Kidney tubule cell (primary cell): ENCODE measurements at places on chromosomes 1 and 21.
A peak's percentile ranks its signal among the peaks of the same experiment; 100 is the strongest.

DNA sequence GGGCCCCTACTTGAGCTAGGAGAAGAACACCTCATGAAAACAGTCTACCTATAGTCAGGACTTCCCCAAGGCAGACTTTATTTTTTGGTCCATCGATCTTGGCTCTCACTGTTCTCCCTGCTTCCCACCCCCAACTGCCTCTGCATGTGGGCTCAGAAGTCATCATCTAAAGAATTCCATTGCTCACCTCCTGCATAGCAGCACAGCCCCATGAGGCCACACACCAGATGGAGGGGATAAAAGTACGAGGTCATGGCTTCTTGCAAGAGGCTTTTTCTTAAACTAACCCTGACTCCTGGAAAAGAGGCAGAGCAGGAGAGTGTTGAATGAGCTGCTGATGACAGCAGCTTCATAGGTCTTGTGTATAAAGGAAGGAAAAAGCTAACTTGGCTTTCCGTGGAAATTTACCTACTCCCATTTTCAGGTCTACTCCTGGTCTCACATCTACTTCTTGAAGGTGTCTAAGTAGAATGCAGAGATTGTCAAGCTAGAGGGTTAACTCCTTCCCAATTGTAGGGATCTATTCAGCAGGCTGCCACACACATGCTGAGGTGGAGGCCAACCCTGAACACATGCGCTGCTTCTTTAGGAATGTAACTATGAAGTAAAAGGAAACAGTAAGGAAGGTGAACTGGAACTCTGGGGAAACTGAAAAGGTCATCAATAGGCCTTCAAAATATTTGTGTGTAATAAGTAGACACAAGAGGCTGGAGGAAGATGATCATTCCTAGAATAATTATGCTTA, 18.7 kb downstream of the WNT2B start:
- DNase-seq: peak; percentile 92

DNA sequence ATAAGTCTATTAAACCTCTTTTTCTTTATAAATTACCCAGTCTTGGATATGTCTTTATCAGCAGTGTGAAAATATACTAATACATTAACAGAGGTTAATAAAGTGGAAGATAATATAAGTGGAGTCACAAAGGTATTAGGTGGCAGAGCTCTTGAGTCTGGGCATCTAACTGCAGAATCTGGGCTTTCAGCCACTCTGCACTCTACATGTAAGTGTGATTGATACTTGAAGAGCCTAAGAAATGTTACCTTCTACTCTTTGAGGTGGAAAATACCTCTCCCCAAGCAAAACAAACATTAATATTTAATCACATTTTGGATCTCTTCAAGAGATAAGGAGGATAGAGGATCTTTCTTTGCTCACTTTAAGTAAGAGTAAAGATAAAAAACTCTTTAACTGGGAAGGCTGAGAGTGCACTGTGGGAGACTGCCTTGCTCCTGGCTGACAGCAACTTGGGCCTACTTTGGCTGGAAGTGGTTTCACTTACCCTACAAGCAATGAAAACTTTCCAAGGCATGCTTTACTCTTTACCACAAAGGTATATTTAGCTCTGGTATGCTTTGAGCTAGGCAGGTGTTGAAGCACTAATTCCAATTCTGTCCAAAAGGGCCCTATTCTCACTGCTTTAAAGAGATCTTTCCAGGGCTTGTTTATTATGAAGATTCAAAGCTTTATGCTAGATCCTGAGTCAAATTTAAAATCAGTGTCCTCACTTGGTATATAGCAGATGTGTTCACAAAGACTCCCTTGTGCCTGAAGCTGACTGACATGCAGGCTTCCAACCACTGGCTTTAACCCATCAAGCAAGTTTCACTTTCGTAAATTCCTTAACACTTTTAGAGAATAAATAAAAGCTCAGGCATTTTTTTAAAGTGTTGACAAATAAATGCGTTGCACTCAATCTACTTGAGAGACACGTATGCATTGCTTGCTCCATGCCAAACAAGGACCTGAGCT, 245.3 kb upstream of the ZP4 start:
- DNase-seq: no peak

- peak; percentile 59 for DNase-seq
Observed at GRCh38 chr1:65209005-65209885, 61.2 kb downstream of the AK4 start.

DNA sequence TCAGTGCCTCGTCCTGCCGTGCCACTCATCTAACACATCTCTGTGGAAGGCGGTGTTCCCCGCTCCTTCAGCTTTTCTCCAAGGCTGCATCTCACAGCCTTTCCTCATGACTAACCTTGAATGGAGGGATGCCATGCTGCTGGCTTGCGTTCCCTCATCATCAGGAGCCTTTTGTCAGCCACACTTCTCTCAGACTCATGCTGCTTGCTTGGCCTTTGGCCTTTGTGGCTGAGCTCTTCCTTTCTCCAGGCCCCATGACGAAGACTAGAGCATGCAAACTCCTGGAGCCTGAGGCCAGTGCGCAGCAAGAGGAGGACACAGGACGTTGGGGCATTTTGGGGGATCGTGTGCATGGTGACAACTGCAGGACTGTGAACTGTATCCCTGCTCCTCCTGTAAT, 70.8 kb downstream of the SYT2 start:
- DNase-seq: no peak

- DNase-seq: no peak
Observed at GRCh38 chr1:10640843-10641553, 155.4 kb downstream of the CASZ1 start.

DNA sequence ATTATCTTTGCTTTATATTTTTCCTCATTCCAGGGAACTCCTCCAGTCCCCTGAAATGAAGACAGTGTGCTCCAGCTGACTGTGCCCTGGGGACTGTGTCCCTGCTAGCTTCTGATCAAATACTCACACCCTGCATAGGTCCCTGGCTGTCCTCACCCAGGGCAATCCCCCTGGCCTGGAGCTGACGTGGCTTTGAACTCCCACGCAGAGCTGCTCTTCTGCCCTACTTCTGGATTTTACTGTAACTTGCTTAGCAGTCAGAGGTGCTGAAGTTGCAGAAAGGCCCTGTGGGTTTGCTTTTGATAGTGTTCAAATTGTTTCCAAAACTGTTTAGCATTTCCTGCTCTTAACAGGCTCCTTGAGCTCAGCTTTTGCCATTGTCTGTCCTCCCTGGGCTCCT, 186.5 kb downstream of the FASLG start:
- no peak for DNase-seq

DNA sequence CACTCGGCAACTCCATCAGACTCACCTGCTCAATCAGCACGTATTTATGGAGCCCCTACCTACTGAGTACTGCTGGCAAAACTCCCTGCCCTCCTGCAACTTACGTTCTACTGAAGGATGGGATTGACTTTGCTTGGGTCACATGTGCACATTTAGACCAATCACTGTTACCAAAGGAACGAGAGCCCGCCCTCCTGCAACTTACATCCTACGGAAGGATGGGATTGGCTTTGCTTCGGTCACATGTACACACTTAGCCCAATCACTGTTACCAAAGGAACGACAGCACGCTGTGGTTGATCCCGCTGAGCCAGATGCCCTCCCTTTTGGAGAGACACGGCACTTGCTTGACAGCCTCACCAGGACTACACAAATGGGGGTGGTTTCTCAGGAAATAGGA, 46.0 kb downstream of the UBIAD1 start:
- no peak for DNase-seq

GRCh38 chr21:45821998-45822397, 159.6 kb upstream of the COL6A1 start:
- no peak for DNase-seq

GRCh38 chr1:149962039-149962647, 25.5 kb upstream of the MTMR11 start:
- peak; percentile 79 for DNase-seq

- peak; percentile 92 for DNase-seq
Observed at GRCh38 chr1:17865912-17866739, 111.0 kb downstream of the ACTL8 start.

- DNase-seq: no peak
Observed at GRCh38 chr21:19864476-19864875, 1133.7 kb upstream of the NCAM2 start.

DNA sequence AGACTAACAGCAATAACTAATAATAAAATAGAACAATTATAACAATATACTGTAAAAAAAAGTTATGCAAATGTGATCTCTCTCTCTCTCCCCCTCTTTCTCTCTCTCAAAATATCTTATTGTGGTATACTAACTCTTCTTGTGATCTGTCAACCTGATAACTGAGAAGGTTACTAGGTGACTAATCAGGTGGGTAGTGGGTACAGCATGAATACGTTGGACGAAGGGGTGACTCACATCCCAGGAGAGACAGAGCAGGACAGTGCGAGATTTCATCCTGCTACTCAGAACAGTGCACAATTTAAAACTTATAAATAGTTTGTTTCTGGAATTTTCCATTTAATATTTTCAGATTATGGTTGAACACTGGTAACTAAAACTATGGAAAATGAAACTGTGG, 257.5 kb downstream of the LRRC40 start:
- peak; percentile 84 for DNase-seq

DNA sequence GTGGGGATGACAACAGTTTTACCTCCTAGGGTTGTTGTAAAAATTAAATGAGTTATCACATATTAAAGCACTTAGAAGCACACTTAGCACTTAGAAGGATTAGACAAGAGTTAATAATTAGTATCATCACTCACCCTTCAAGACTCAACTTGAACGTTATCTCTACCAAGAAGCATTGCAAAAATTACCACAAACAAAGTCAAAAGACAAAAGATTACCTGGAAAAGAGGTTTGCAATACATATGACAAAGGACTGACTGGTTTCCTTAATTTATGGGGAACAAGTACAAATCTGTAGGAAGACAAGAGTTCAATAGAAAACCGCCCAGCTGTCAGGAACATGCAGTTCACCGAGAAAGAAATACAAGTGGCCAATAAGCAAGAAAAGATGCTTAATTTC, 93.3 kb upstream of the ATP1A1 start:
- no peak for DNase-seq

GRCh38 chr1:230215031-230215430, 148.0 kb downstream of the GALNT2 start:
- DNase-seq: peak; percentile 65

DNA sequence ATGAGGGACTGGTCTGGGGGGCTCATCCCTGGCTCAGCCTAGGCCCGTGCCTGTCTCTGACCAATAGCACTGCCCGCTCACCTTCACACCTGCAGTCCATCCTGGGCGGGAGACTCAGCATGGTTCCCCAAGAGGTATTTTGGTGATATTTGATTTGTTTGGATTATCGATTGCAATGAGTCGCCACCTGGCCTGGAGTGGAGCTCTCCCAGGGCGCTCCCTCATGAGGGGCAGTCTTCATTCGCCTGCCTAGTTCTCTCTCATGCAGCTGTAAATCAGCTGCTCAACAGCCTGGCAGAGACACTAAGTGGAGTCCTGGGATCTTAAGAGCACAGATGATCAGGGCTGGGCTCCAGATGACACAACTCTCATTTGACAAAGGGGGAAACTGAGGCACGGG, 90.1 kb upstream of the ACTL8 start:
- DNase-seq: no peak

- no peak for DNase-seq
Observed at GRCh38 chr1:20555758-20556120, 3.4 kb downstream of the FAM43B start.

DNA sequence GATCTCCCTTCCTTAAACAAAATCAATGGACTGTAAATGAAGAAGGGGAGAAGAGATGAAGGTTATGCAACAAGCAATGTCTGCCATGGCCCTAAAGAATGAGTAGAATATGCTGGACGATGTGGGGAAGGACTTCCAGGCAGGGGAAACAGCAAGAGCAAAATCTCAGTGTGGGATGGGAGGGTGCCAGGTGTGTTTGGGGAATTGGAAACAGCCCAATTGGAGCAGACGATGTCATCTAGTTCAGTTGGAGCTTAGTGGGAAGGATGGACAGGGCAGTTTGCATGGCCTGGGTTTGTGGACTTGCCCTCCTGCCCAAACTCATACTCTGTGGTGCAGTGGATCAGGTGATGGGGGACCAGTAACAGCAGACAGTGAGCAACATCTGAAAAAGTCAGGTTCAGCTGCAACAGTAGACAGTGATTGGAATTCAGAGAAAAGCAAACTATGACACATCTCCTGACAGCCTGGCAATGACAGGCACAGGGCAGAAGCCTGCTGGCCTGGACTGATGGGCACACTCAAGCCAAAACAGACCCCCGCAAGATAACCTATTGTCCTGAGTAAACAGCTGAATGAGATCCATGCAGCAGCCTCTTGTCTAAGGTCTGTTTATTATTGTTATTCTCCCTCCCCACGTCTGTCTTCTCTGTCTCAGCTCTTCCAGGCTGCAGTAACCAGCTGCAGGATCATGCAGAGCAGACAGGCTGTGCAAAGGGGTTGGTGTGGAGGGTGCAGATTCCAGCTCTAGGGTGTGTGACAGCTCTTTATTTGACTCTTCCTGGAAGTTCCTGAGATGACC, 50.5 kb upstream of the PRELP start:
- DNase-seq: no peak

GRCh38 chr1:32345289-32345827, 9.3 kb upstream of the MARCKSL1 start:
- no peak for DNase-seq

- DNase-seq: peak; percentile 70
Observed at GRCh38 chr1:9691108-9691445, 39.5 kb downstream of the PIK3CD start.

- peak; percentile 69 for DNase-seq
Observed at GRCh38 chr1:200907611-200908097, 13.0 kb downstream of the INAVA start.

- peak; percentile 99 for DNase-seq
Observed at GRCh38 chr1:24744911-24745710, at the start of gene CLIC4. TSS of gene CLIC4 (plus strand) at chr1:24745447. CDS start at chr1:24745554, 107 bp downstream.

GRCh38 chr21:32562426-32562825, 22.9 kb downstream of the TCP10L start:
- DNase-seq: no peak

DNA sequence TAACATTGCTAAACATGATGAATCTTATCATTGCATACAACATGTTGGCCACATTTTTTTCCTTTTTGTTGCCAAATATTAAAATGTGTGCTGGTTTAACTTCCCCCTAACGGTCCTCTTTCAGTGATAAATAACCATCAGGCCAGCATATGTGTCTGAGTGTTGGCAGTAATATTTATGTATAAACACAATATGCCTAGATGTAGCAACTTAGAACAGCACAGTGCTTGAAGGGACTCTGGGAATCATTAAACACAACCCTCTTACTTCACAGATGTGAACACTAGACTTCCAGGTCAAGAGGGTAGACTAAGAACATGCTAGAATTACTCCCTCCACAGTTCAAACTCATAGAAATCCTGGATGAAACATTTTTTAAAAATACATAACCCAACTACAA, 581.8 kb downstream of the PLPP3 start:
- DNase-seq: no peak

DNA sequence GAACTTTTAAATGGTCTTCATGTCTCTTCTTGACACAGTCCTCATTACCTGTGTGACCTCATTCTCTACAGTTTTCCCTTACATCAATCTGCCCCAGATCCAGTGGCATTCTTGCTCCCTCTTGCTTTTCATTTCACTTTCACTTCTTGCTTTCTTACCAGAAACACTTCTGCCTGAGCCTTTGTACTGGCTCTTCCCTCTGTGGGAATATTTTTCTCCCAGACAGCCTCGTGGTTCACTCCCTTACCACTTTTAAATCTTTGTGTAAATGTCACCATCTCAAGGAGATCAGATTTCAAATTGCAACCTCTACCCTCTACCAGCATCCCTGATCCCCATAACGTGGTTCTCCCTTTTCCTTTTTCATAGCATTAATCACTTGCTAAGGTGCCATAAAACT, 73.2 kb downstream of the DISC1 start:
- DNase-seq: peak; percentile 26

- DNase-seq: no peak
Observed at GRCh38 chr1:84166797-84167196, 22.7 kb downstream of the PRKACB start.
